ENCODE measurements at places on chromosomes 5 and 9. TPM values are rescaled to one million over a fixed set of nuclear protein-coding genes. Genes with fewer than 3 reads are reported as not detected.

DNA sequence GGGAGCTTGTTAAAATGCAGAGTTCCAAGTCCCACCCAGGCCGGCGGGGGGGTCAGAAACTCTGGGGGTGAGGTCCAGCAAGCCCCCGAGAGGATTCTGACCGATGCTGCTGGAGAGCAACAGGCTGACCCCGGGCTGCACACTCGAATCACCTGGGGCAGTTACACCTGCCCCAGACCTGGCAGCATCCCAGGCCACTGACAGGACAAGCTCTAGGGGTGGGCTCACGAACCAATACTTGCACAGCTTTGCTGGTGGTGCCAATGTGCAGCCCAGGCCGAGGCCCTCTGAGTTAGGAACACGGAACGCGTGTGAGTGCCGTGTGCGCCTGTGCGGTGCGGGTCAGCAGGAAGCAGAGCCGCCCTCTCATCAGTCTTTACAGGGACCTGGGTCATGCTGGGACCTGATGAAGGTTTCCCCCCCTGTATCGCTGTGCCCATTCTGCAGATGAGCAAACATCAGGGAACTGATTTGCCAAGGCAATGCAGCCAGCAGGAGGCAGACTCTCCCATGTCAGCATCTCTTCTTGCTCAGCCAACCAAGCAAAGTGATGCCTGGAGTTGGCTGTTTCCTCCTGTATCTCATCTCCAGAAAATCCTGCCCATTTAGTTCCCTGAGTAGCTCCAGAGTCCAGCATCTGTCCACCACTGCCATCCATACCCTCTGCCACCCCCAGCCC, 16.3 kb downstream of the FAM163B start:
- H3K36me3 ChIP-seq: no peaks in the 10 kb centered on the region
- H3K4me1 ChIP-seq: no peaks in the 10 kb centered on the region
- no peak overlapping the region for H3K4me3 ChIP-seq
- no peak overlapping the region for H3K27ac ChIP-seq

TNC gene
- total RNA-seq: 0.20 TPM

DNA sequence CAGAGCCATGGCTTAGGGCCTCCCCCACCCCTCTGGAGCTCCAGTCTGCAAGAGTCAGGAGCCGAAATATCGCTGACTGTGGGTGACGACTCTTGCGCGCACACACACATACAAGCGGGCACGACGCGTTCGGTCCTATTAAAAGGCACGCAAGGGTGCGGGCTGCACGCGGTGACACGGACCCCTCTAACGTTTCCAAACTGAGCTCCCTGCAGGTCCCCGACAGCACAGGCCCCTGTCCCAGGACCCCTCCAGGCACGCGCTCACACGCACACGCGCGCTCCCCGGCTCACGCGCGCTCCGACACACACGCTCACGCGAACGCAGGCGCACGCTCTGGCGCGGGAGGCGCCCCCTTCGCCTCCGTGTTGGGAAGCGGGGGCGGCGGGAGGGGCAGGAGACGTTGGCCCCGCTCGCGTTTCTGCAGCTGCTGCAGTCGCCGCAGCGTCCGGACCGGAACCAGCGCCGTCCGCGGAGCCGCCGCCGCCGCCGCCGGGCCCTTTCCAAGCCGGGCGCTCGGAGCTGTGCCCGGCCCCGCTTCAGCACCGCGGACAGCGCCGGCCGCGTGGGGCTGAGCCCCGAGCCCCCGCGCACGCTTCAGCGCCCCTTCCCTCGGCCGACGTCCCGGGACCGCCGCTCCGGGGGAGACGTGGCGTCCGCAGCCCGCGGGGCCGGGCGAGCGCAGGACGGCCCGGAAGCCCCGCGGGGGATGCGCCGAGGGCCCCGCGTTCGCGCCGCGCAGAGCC, at the start of gene GRIN1:
TSS of gene GRIN1 (plus strand) at position 433 of the 746 bp plus-strand sequence. CDS start 333 bp downstream, outside the sequence.
- peaks cover 9% of the 10 kb centered on the region for H3K4me1 ChIP-seq
- peaks cover 13% of the 10 kb centered on the region for H3K27me3 ChIP-seq
- H3K4me3 ChIP-seq: peak within 1 kb of the TSS; percentile 11

SMARCA2 gene
- 272 TPM for total RNA-seq

GRCh38 chr9:128146591-128147120, 2.6 kb upstream of the LCN2 start:
- H3K27me3 ChIP-seq: no peaks in the 10 kb centered on the region
- no peak for DNase-seq
- H3K36me3 ChIP-seq: no peaks in the 10 kb centered on the region

CFAP77 gene
- total RNA-seq: not detected

PITX1 gene
- not detected for total RNA-seq

ZNF483 gene
- total RNA-seq: 14.9 TPM

GRCh38 chr5:33328818-33329217, 111.9 kb upstream of the TARS1 start:
- no peaks in the 10 kb centered on the region for H3K27me3 ChIP-seq
- no peaks in the 10 kb centered on the region for H3K36me3 ChIP-seq

- H3K4me1 ChIP-seq: no peaks in the 10 kb centered on the region
- H3K27ac ChIP-seq: no peak overlapping the region
- no peak overlapping the region for H3K4me3 ChIP-seq
- no peak for DNase-seq
- no peaks in the 10 kb centered on the region for H3K27me3 ChIP-seq
Measured at GRCh38 chr5:43274435-43275114, 38.6 kb downstream of the HMGCS1 start.

DNA sequence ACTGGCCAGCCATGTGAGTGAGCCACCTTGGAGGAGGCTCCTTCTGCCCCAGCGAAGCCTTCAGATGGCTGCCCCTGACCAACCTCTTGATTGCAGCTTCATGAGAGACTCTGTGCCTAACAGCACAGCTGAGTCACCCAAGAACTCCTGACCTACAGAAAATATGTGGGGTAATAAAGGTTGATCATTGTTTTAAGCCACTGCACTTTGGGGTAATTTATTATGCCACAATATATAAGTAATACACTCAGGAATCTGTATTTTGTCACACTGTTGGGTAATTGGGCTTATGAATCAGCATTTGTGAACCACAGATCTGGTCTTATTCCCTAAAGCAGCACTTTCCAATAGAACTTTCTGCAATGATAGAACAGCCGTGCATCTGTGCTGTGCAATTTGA, 24.4 kb upstream of the VDAC1 start:
- no peak overlapping the region for H3K4me3 ChIP-seq
- no peaks in the 10 kb centered on the region for H3K4me1 ChIP-seq
- no peaks in the 10 kb centered on the region for H3K36me3 ChIP-seq
- H3K27me3 ChIP-seq: no peaks in the 10 kb centered on the region

GRXCR2 gene
- not detected for total RNA-seq

DRD1 gene
- not detected for total RNA-seq

GRCh38 chr9:86515221-86515620, 161.0 kb upstream of the TUT7 start:
- peaks cover 4% of the 10 kb centered on the region for H3K27me3 ChIP-seq
- no peak overlapping the region for H3K27ac ChIP-seq
- H3K36me3 ChIP-seq: no peaks in the 10 kb centered on the region

DNA sequence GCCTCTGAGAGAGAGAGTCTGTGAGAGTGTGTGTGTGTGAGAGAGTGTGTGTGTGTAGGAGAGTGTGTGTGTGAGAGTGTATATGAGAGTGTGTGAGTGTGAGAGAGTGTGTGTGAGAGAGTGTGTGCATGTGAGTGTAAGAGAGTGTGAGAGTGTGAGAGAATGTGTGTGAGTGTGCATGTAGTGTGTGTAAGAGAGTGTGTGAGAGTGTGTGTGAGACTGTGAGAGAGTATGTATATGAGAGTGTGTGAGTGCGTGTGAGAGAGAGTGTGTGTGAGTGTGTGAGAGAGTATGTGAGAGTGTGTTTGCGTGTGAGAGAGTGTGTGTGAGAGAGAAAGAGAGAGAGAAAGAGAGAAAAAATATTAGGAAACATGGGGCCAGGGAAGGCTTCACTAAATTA, 588.3 kb upstream of the SGCD start:
- no peak for DNase-seq
- no peak overlapping the region for H3K27ac ChIP-seq
- H3K27me3 ChIP-seq: no peaks in the 10 kb centered on the region
- H3K4me1 ChIP-seq: no peaks in the 10 kb centered on the region
- H3K4me3 ChIP-seq: no peak overlapping the region
- H3K36me3 ChIP-seq: no peaks in the 10 kb centered on the region

DNA sequence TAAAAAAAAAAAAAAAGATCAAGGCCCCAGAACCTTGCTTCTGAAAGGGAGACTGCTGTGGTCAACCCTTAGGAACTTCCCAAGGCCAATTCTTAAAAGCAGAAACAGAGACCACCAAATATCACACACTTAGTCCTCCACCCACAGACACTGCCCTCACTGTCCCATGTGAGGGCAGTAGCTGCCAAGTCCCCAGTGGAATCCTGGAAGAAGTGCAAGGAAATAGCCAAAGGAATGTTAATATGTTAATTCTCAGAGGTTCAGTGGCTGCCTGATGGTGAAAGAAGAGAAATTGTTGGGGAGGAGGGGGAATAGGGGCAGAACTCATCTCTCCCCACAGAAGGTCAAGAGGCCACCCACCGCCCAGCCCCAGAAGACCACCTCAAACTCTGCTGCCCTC, 23.1 kb downstream of the FSTL4 start:
- no peaks in the 10 kb centered on the region for H3K4me1 ChIP-seq
- no peak overlapping the region for H3K4me3 ChIP-seq
- peaks cover 28% of the 10 kb centered on the region for H3K27me3 ChIP-seq
- no peak for DNase-seq

ASPN gene
- not detected for total RNA-seq

SAXO1 gene
- 0.47 TPM for total RNA-seq
